Neural progenitor cell (in vitro differentiated cells): ENCODE measurements at places on chromosomes 13 and 19.

- no peak for DNase-seq
Measured at GRCh38 chr13:66546534-66547379, 683.4 kb downstream of the PCDH9 start.

DNA sequence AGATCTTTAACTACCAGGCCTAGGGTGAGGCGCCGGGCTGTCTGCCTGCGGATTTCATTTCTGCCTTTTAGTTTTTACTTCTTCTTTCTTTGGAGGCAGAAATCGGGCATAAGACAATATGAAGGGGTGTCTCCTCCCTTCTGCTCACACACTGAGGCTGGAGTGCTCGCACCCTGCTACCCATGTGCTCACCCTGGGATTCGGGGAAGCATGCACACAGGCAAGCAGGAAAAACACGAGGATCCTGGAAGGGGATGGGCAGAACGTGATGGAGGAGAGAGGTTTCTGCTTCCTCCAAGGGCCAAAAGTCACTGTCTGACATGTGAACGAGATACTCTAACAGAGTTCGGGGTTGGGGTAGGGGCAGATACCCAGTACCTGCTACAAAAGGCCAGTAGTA is 28.4 kb downstream of the ZNF823 start:
- DNase-seq = no peak

- no peak for DNase-seq
Measured at GRCh38 chr13:91326146-91326545, 21.3 kb upstream of the MIR17HG start.

DNA sequence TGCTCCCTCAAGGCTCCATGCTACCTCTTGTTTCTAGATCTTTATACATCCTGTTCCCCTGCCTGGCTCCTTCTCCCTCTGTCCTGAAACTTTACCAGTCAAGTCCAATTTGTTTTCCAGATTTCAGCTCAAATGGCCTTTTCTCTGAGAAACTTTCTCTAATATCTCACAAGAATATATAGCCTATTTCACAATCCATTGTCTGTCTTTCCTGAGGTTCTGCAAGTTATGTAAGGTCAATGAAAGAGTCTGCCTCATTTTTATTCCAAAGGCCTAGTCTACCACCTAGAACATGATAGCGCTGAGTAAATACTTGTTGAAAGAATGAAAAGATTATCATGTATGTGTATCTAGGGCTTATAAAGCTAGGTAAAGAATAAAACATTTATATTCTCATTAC is 348.8 kb downstream of the SPRY2 start:
- DNase-seq = no peak

- no peak for DNase-seq
Measured at GRCh38 chr13:101111894-101112293, 304.4 kb downstream of the NALCN start.

DNA sequence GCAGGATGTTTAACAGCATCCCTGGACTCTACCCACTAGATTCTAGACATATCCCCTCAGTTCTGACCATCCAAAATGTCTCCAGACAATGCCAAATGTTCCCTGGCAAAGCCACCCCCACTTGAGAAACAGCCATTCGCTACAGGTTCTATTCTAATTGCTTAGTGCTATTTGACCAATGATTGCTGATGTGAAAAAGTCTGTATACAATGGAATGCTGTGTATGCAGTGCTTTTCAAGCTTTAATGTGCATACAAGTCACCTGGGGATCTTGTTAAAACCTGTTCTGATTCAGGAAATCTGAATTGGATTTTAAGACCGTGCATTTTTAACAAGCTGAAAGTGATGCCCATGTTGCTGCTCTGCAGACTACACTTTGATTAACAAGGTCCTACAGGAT is 331.8 kb upstream of the KLF12 start:
- peak; percentile 27 for DNase-seq

GRCh38 chr19:41218615-41219507 is at the start of gene AXL:
AXL (plus strand) TSS chr19:41219223; CDS start chr19:41219393, 170 bp downstream.
- DNase-seq = peak; percentile 94

GRCh38 chr19:3287814-3288213 is 63.4 kb downstream of the CELF5 start:
- no peak for DNase-seq

DNA sequence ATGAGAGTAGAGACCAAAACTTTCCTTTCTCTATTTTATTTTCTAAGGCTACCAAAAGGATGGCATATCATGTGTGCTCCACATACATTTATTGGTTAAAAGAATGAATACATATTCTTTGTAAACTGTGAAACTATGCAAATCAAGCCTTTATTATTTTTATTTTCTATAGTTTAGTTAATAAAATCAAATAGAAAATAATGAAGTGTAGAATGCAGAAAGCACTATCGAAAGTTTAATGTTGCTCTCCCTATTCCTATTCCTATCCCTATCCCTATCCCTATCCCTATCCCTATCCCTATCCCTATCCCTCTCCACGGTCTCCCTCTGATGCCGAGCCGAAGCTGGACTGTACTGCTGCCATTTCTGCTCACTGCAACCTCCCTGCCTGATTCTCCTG is 60.3 kb downstream of the ZNF100 start:
- no peak for DNase-seq

- peak; percentile 94 for DNase-seq
Measured at GRCh38 chr19:1942078-1942933, 1.3 kb downstream of the CSNK1G2 start.

- peak; percentile 69 for DNase-seq
Measured at GRCh38 chr13:71831716-71832115, 35.3 kb downstream of the DACH1 start.

DNA sequence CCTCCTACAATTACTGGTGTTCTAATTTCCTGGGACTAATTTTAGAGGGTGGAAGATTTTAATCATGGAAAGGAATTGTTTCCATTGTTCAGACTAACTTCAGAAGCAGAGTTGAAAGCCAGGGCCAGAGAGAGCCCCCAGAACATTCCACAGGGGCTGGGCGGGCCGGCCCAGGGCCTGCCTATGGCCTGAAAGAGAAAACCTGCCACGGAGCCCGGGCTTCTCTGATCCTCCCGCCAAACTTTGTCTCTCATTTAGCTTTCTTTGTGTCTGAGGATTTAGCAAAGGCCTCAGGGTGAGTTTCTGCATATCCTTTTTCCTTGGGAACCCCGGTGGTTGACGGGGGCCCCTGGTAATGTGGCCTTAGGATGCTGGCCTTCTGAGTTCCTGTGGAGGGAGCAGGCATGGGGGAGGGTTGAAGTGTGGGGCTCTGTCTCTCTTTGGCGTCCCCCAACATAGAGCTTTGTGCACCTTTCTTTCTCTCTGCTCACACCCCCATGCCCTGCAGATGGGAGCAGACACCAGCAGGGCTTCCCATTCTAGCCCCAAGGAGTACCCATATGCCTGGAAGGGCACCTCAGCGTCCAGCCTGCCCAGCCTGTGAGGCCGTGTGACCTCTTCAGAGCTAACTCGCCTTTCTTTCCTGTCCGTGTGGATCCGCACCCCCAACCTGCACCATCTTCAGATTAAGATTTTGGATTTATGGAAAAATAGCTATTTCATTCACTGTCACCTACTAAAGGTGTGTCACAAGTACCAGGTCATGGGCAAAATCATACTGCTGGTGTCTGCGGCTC is 539.5 kb downstream of the FGF9 start:
- peak; percentile 26 for DNase-seq

- DNase-seq = no peak
Measured at GRCh38 chr13:42924344-42924743, 67.7 kb downstream of the EPSTI1 start.

- no peak for DNase-seq
Measured at GRCh38 chr19:2350656-2351055, 9.4 kb upstream of the TMPRSS9 start.

GRCh38 chr13:27636589-27637288 is 15.0 kb downstream of the POLR1D start:
- DNase-seq = no peak

DNA sequence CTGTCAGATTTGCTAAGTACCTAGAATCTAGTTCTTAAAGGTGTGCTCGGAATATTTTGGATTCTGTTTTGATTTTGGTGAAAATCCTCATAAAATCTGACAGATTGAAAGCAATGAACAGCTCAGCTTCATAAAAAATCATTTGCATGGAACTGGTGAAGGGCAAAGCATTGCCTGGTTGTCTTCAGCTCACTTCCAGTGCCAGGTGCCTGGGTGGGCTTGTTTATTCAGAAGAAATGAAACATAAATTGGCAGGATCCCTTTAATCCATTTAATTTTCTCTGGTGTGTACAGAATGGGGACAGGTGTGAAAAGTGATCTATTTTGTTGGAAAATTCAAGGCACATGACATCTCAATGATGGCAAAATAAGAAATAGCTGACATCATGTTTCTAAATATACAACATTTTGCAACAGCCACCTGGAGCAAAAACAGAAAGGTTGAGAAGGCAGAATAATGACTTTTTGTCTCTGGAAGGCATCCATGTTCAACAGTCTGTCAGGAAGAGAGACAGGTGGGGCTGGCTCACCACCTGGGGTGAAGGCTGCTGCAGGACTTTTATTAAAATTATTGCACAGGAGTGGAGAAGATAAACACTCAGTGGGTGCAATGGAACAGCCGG is 52.2 kb downstream of the RFC3 start:
- DNase-seq = no peak

DNA sequence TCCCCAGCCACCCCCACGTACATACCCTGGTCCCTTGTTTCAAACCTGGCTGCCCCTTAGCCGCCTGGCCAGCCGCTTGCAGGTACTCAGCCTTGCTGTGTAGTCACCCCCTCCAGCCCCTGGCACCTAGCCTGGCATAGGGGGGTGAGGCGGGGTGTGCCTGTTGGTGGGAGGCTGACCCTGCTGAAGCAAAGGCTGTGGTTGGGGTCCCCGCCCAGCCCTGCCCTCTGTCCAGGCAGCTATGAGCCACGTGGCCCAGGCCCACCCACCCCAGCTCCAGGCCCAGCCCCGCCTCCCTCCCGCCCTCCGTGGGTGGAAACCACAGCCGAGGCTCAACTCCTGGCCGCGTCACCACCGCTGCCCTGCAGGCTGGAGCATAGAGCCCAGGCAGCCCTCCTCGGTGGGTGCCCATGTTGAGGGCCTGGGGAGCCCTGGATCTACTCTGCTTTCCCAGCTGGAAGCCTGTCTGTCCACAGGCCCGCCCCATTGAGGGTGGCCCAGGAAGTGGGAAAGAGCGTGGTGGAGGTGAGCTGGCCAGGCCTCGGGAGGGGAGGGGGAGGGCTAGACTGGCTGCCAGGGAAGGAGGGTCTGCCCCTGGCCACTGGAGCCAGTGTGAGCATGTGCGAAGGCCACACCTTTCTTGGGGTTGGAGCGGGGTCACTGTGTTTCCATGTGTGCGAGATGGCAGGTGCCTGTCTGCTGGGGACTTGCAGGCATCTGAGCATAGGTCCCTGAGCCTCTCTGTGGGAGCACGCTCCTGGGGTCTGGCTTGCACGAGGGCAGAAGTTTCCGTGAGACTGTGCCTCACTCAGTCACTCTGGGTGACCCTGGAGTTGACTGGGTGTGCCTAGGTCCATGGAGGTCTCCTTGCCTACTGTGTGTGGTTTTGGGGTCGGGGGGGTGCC is 31.0 kb downstream of the PAK4 start:
- no peak for DNase-seq

- DNase-seq = no peak
Measured at GRCh38 chr13:75514080-75514995, 23.3 kb downstream of the COMMD6 start.

- DNase-seq = no peak
Measured at GRCh38 chr13:92560883-92561282, 665.7 kb upstream of the GPC6 start.

DNA sequence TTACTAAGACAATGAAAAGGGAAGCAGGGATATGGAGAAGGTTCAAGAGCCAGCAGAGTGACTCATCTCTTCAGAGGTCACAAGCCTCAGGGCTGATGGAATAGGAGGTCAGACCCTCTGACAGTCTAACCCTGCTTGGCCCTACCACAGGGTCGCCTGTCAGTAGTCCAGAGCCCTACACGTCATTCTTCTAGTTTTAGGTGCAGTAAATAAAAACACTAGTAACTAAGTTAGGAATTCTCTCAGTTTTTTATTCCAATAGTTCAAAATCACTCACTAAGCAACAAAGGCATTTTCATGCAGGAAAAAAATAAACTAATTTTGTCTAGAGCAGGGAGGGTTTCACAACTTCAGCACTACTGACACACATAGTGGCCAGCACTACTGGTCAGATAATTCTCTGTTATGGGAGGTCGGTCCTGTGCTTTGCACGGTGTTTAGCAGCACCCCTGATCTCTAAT is 27.2 kb downstream of the FOXO1 start:
- DNase-seq = no peak

DNA sequence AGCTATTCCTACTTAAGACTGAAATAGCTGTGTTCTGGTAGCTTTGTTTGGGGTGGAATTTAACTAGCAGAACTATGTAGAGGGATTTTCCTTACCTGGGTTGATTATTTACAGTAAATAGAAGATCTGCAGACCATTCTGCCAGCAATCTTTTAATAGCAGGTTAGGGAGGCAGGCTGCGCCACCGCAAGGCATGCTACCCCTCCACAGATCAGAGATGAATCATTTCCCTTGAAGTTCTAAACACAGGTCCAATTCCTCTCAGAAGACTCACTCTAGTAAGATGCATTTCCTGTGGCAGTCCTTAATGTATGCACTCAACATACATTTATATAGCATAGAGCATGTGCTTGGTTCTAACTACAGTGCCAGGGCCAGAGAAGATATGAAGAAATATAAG is 109.0 kb downstream of the TNFRSF19 start:
- DNase-seq = no peak

GRCh38 chr13:34881494-34881893 is 60.6 kb upstream of the NBEA start:
- DNase-seq = no peak

DNA sequence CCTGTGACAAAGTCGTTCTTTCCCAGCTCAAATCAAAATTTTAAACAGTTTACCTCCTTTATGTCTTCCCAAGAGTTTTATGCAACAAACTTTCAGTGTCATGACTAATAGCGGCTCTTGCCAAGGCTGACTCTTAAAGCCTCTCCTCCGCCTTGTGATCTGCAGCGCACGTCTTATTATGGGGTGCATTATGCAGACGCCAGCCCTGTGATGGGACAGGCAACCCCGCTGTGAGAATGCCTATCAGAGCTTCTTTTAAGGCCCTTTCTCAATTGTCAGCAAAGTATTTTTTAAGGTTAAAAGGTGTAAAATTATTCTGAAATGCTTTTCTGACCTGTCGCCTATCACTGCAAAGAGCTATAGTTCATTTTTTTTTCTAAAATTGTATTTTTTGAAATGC is 152.8 kb downstream of the SOX1 start:
- no peak for DNase-seq

DNA sequence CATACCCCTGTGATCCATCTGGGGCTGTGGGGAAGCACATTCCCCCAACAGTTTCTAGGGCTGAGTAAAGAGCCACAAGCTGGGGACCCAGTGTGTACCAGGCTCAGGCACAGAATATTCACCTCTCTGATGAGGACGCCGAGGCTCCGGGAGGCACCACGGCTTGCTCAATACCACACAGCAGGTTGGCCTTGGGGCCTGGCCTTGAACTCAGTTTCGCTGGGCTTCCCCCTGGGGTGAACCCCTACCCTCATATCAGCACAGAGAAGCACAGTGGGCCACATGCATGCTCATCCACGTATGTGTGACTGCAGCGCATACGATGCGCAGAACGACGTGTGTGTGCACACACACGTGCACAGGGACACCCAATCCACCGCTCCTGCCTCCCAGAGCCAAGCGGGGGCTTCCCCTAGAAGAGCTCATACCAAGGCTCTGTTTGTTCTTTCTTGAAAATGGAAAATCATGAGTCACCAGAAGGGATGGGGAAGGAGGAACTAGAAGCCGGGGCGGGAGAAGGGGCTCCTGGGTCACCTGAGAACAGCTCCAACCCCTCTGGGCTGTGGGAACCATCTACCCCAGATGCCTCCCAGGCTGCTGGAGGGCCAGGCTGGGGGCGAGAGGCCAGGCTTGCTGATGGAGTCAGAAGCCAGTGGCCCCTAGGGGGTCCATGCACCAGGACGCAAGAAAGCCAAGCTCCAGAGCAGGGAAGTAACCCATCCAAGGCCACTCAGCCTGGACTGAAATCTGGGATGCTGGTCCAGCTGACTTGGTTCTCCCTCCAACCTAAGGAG is 4.9 kb upstream of the PDE4C start:
- no peak for DNase-seq
